ENCODE measurements at places on chromosomes 1 and 21. TPM values are rescaled to one million over a fixed set of nuclear protein-coding genes. Genes with fewer than 3 reads are reported as not detected.

C2CD2 gene
- 45.0 TPM for total RNA-seq

TCHHL1 gene
- total RNA-seq, result not detected

A3GALT2 gene
- total RNA-seq, result not detected

GOLT1A gene
- total RNA-seq, result not detected

CLCA4 gene
- total RNA-seq, result not detected

GRCh38 chr1:229570891-229571516 is 12.5 kb upstream of the ABCB10 start:
- DNase-seq, result no peak

GRCh38 chr1:6389971-6390370 is 3.6 kb downstream of the ACOT7 start:
- DNase-seq, result no peak

DNA sequence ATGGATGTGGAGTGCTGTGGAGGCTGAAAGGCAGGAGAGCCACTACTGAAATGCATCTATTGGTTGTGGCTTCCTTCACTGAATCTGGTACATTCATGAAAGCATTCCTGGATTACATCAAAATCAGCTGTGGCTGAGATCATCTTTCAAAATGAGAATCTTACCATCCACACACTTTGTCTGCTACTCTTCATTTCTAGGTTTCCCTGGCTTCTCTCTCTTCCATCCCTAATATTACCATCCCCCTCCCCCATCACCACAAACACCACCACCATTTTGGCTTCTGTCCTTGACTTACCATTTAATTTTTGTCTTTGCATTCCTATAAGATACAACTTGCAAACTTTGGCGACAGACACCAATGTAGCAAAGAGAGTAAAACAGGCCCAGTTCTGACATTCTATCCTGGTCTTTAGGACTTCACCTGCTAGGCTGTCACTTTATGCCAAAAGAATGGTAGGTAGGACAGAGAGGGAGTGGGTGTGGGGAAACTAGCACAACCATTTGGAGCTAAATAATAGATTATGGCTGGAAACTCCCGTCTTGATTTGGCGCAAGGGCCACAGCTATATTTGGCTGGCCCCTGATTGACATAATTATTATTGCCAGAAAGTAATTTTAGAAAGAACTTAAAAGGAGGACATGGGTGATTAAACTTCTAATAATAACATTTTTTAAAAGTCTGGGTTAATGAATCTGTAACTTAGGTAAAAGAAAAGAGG is 15.1 kb upstream of the DUSP10 start:
- DNase-seq, result no peak

GRCh38 chr1:190429932-190430331 is 47.7 kb downstream of the BRINP3 start:
- DNase-seq, result no peak
